ENCODE measurements at places on chromosomes 2 and 18.

GRCh38 chr2:173962031-173962430 is 3.1 kb downstream of the SP3 start:
- no peak for DNase-seq

GRCh38 chr18:2878656-2879330 is 32.0 kb downstream of the EMILIN2 start:
- DNase-seq: no peak

DNA sequence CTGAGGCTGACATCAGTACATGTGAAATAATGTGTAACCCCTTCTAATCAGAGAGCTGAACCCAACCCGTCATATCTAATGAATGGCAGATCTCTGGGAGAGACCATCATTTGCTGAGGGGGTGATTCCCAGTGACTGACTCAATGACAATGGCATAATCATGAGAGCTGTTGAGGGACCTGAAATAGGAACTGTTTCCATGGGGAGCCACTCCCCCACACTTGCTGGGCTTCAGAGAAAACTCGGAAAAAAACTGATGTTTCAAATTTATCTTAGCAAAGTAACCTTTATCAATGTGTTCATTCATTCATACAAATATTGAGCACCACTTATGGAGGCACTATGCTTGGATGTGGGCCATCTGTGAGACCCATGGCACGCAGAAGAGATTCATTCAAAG is 93.4 kb upstream of the ZBTB14 start:
- DNase-seq: no peak

GRCh38 chr18:11981543-11982366 is 448 bp downstream of the IMPA2 start:
- no peak for DNase-seq

- no peak for DNase-seq
Observed at GRCh38 chr2:161241894-161242293, 66.3 kb upstream of the PSMD14 start.
